IPS DF 6.9 (cell line): ENCODE measurements at places on chromosomes 7 and 10.

DNA sequence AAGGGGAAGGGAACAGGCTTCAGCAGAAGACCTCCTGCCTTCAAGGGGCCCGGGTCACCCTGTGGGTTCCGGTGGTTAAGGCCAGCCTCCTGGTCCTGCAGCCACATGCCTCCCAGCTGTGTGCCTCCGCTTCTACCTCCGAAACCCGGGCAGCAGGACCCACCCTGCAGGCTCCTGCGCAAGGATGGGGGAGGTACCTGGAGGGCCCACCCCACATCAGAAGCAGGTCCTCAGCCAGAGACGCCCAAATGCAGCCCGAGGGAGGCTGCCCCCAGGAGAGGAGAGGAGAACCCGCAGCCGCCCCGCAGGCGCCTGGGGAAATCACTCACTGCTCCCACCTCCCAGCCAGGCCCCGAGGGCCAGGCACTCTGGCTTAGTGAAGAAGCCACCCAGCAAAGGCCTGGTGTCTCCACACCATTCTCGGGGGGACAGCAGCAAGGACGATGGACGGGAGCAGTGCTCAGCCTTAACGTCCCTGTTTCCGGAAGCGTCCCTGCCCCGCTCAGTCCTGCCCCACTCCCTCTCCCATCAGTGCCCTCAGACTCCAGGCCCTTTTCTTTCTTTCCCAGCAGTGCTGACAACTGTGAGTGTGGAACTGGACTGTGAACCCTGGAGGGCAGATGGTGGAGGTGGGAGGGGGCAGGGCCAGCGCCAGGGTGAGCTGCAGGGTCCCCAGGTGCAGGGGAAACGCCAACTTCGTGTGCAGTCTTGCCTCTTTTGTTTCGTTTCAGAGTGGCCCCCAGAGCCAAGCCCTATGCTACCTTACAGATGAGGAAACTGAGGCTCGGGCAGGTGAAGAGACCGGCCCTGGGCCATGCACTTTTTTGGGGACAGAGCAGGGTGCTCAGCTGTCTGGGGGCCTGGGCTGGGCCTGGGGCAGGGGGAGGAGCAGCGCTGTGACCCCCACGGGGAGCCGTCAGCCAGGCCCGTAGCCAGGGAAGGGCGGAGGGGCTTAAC is 138.0 kb downstream of the FAM53B start:
- DNase-seq, result no peak

DNA sequence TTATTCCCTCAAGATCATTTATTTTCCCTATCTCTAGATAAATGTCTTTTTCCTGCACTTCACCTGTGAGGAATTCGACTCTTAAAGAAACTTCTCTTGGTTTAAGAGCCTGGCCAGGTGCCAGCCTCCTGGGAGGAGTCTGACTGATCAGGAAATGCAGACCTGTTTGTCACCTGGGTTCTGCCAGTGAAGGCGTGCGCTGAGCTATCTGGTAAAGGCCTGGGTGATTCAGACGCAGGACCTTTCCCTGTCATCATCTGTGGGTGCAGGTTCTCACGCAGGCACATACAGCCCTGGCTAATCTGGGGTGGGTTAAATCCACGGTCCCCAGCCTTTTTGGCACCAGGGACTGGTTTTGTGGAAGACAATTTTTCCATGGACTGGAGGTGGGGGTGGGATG is 65.3 kb upstream of the AQP1 start:
- DNase-seq, result no peak

DNA sequence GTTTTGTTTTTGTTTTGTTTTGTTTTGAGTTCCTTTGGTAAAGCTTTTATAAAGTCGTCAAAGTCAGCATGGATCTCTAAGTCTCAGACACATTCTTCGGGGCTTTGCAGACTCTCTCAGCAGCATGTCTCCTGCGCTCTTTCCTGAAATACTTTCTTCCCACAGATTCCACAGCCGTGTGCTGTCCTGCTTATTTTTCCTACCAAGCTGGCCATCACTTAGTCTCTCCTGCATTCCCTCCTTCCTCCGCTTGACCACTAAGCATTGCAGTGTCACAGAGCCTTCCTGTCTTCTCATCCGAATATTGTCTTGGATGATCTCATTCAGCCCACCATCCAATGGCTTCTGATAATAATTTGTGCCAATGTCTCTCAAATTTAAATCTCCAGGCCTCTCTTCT is 434.3 kb upstream of the C7orf33 start:
- DNase-seq, result no peak

DNA sequence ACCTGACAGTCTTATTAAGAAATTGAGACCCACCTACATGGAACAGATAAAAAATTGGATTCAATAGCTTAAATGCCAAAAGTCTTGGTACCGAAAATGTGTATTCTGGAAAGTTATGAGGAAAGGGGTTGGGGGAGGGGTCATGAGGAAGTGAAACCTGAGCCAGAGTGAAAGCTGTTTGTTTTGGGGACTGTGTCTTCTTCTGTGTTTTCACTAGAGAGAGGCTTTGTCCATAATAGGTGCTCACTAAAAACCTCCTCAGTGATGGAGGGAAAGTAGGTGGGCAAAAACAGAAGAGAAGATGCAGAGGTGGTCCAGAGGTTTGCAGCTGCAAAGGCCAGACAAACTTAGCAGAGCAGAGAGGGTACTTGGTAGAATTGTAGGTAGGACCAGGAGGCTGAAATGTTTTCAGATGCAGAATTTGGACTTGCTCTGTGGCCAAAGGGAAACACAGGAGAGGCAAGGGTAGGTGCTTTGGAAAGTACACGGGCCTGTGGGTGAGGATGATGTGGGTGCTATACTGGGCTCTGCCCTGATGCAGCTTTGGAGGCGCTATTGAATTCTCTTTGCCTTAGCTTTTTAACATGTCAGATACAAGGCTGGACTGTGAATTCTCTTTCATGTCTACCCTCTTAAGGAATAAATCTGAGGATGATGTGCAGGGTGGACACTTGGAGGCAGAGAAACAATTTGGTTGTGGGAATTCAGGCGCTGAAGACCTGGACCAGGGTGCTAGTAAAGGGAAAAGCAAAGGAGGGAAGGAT is 254.6 kb downstream of the PTEN start:
- DNase-seq, result no peak

GRCh38 chr7:47143339-47143738 is 438.6 kb downstream of the TNS3 start:
- DNase-seq, result no peak

- no peak for DNase-seq
These were observed 73.2 kb downstream of the SPDYE5 start for GRCh38 chr7:75565132-75565837.

DNA sequence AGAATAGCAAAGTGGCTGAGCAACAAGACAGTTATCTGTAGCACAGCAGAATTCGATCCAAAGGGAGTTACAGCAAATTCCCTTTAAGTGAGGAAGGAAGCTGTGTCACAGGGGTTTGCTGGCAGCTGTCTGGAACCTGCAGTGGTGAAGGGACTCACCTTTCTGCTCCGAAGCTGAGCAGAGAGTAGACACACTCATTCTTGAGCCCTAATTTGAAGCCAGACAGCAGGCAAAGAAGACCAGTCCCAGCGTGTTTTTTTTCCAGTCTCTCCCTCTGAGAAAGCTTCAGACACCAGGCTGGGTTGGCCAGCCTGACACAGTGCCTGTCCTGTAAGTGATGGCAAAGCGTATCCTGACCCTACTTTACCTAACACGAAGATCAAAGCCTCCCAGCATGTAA is 210.7 kb downstream of the TRIL start:
- DNase-seq, result no peak

GRCh38 chr7:4110438-4110837 is 571.7 kb upstream of the FOXK1 start:
- DNase-seq, result no peak

- DNase-seq, result no peak
These were observed 67.5 kb downstream of the ATXN7L1 start for GRCh38 chr7:105808703-105809590.

DNA sequence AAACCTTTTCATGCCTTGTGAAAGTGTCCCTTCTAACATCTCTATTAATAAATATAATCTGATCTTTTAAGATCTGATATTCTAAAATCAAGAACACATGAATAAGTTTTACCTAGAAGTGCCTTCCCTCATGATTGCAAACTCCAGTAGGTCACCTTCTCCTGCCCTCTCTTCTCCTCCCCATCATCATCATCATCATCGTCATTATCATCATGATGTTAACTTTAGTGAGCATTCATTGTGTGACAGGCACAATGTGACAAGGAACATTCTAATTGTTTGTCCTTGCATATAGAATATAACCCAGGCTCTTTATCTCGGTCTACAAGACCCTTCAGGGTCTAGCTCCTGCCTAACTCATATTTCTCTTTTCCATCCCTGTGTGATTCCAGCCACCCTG is 51.7 kb downstream of the CUBN start:
- no peak for DNase-seq

GRCh38 chr10:26840938-26841732 is 19.6 kb downstream of the ABI1 start:
- no peak for DNase-seq

- DNase-seq, result no peak
These were observed 89.9 kb downstream of the CARD11 start for GRCh38 chr7:2953588-2954407.

DNA sequence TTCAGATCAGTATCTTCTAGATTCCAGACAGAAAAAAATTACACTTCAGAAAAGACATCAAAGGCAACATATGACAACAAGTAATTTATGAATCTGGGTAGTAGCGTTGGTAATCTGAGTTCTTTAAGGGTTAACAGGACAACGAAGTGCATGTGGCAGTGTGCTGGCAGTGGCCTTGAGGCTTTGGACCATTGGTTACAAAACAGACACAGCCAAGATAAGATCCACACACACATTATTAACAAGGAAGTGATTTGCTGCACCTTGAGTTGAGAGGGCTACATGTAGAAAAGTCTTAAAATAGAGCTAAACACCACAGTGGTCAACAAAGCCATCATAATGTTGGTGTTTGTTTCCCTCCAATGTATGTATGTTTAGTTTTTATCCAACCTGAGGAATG is 40.6 kb downstream of the AKR1D1 start:
- DNase-seq, result no peak

- DNase-seq, result no peak
These were observed 6.0 kb downstream of the PPIA start for GRCh38 chr7:44802418-44803025.

GRCh38 chr7:50353894-50354595 is 49.5 kb downstream of the IKZF1 start:
- DNase-seq, result no peak

DNA sequence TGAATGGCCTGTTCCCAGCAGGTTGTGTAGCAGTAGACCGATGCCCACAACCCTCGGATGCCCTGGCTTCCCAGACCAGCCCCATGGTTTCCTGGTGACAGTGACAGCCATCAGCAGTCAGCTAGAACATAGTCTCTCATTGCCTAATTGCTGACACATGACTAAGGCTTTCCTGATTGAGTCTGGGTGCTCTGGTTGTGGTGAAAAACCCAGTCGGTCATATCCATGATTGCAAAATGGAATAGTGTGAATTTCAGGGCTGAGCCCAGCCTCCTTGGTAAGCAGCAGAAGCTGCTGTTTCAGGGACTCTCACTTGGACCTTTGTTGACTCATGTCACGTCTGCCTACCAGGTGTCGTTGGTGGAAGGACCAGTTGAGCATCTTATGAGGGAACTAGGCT is 36.6 kb downstream of the POR start:
- DNase-seq, result no peak

DNA sequence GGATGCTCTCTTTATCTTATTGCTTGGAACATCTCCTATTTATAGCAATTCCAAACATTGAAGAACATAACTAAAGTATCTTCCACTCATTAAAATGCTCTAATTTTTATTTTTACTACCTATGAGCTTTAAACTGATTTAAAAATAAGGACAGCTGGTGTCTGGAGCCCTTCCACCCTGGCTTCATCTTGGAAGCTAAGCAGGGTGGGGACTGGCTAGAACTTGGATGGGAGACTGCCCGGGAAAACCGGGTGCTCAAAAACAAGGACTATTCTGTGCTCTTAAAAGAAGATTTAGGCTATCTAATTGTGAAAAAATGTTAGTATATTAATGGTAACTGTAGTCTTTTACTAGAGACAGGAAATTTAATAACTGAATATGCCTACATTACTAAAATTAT is 69.2 kb downstream of the ARMC3 start:
- DNase-seq, result no peak

- no peak for DNase-seq
These were observed 282.3 kb downstream of the TWIST1 start for GRCh38 chr7:18835001-18835690.

DNA sequence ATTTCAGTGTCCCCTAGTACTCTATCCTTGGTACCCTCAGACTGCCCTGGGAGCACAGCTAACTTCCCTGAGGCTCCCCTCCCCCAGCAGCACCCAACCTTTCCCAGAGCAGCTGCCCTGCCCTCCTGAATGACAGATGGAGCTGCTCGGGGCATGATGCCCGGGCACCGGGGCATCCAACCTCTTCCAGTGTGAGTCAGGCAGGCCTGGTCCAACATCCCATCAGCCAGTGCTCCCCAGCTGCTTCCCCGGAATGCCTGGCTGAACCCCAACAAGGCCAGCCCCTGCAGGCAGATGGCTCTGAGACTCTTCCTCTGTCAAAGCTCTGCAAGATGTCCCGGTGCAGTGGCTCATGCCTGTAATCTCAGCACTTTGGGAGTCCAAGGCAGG is 11.9 kb upstream of the TSPAN15 start:
- DNase-seq, result no peak

GRCh38 chr10:58955615-58956014 is 220.8 kb upstream of the PHYHIPL start:
- no peak for DNase-seq

DNA sequence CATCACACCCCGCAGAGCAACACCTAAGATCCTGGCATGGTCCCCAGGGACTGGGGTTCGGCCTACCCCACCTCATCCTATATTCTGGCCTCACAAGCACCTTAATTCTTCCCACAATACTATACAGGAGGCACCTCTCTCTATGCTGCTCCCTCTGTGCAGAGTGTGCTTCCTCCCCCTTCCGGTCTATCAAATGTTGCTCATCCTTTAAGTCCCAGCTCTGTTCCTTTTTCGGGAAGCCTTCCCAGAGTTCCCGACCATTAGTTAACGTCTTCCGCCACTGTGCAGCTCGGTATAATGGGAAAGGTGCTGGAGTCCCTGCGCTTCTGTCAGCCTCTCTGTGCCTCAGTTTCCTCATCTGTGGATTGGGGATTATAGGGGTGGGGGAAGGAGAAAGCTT is 21.8 kb downstream of the PALD1 start:
- DNase-seq, result no peak

- no peak for DNase-seq
These were observed 59.1 kb downstream of the GTF2IRD1 start for GRCh38 chr7:74512762-74513161.

- DNase-seq, result no peak
These were observed 121.7 kb upstream of the CCDC6 start for GRCh38 chr10:60028081-60028480.

- DNase-seq, result no peak
These were observed 296.7 kb upstream of the KLF6 start for GRCh38 chr10:4081685-4082111.

DNA sequence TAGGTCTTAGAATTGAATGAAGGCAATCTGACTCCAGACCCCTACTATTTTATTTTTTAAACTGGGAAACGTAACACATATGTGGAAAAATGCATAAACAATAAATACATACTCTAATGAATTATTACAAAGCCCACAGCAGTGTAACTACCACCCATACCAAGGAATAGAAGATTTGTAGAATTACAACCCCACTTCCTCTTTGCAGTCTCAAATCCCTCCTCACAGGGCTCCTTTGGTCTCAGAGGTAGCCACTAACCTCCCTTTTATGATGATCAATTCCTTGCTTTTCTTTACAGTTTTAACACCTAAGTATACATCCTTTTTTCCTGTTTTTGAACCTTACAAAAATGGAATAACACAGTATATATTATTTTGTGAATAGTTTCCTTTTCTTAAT is 6.7 kb upstream of the CCDC126 start:
- no peak for DNase-seq

GRCh38 chr7:43169076-43169475 is 56.6 kb downstream of the HECW1 start:
- DNase-seq, result no peak
